ENCODE measurements at places on chromosomes 5 and 9. TPM values are rescaled to one million over a fixed set of nuclear protein-coding genes. Genes with fewer than 3 reads are reported as not detected.
A peak's percentile ranks its signal among the peaks of the same experiment; 100 is the strongest.

DNA sequence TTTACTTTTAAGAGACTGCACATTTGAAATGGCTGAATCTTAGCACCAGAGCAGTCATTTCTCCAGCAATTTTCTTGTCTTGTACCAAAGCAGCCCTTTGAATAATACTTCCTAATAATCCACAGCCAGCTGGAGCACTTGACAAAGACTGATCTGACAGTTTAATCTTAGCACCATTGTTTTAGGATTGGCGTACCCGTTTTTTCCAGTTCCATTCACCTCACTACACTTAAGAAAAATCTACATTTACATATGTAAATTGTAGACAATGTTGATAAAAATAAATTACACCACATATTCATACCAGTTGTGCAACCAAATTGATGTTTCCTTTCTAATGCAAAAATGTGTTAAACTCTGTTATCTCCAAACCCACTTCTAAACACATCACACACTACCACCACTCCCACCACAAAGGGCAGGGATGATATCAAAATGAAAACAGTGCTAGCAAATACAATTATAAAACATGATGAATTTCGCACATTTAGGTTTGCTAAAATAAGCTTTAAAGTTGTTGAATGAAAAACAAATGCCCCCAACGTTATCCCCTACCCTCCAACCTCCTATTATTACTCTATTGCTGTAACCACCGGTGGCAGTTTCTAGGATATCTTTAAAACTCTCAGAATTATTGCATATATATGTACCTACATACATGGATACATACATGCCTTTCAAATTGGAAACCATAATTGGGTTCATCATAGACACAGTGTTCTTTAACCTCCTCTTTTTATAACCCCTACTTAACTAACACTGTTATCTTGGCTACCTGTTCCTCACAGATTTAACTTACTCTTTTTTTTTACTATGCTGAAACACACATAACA lies 21.5 kb downstream of the SERINC5 start:
- DNase-seq, result no peak

- no peak for DNase-seq
Measured at GRCh38 chr5:149464796-149465489, 85.9 kb upstream of the IL17B start.

DNA sequence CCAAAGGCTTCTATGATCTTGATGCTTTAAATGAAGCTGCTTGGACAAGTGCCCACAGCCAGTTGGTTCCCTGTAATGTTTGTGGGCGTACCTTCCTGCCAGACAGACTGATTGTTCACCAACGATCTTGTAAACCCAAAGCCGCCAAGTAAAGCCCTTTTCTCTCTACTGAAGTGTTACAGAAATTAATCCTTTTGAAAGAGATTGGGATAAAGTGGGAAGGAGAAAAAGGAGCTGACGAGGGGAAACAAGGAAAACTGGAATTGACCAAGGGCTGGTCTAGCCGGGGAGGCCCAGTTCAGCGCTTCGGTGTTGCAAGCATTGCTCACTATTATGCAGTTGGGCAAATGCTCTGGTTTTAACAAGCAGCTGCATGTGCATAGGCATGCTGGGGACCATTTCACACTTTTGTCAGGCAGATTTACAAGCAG lies 53.2 kb downstream of the ZNF474 start:
- no peak for DNase-seq

GRCh38 chr5:22852807-22853660 lies at the start of gene CDH12:
Gene CDH12 (minus strand): TSS chr5:22853344.
- no peak for DNase-seq

GRCh38 chr9:84075004-84075403 lies 94.4 kb downstream of the RMI1 start:
- no peak for DNase-seq

GRCh38 chr5:3104429-3105060 lies 353.1 kb upstream of the IRX2 start:
- no peak for DNase-seq

- no peak for DNase-seq
Measured at GRCh38 chr9:128411364-128412119, 9.1 kb upstream of the CERCAM start.

DNA sequence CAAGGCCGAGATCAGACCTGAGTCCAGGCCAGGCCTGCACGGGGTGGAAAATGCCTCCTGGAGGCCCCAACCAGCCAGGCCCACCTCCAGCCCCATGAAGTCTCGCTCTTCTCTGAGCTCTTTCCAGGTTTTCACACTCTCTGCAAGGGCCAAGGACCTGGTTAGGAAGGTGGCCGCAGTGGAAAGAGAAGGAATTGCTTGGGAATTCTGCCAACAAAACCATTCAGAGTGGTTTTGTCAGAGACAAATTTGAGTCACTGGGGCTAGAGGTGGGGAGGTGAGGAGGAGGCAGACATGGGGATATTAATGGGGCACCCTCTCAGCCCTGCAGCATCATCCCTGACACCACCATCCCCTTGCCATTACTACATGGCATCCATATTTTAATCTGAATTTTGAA lies 261.0 kb downstream of the ROR2 start:
- DNase-seq, result no peak

- DNase-seq, result no peak
Measured at GRCh38 chr9:93580654-93581380, 4.4 kb downstream of the PHF2 start.

DNA sequence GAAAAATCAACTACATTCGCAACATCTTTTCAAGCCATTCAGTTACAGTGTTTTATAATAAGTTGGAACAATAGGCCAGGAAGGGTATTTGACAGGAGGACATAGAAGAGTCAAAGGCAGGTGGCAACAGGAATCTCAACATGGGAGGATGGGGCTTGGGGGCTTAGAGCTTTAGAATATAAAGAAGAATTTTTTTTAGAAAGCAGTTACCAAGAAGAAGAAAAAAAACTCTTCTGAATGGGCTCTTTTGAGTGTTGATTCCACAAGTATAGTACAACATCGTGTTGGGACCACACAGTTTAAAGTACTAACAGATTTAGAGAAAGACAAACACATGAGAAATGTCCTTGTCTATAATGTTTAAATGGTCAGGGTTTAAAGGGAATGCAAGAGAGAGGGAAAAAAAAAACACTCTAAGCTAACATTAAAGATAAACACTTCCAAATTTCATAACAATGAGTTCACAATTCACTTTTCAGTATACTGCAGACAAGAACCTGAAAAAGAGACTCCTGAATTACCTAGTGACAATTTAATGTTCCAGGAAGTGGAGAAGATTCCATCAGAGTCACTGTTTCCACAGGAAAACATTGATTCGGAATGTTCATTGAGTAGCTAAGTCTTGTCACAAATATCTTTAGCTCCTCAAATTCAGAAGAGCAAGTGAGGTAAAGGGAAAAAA lies 282.3 kb downstream of the DEPDC1B start:
- DNase-seq, result no peak

- DNase-seq, result no peak
Measured at GRCh38 chr5:173686950-173687349, 70.5 kb upstream of the BOD1 start.

DNA sequence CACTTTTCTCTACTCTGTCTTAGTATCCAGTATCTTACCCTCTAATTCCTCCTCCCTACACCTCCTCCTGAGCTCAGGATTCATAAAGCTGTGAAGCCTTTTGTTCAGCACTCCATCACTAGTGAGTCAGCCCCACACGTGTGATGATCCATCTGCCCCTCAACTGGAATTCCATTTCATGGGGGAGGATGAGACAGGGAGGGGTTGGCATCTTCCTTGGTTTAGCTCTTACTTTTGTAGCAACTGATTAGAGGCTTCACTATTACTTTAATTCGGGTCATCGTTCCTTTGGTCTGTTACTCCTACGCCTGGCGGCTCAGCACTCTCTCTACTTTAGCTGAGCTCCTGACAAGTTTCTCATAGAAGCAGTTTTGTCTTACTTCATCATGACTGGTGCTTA lies 11.8 kb downstream of the BTNL8 start:
- no peak for DNase-seq

GRCh38 chr9:129282731-129283211 lies 104.7 kb upstream of the IER5L start:
- DNase-seq, result no peak

DNA sequence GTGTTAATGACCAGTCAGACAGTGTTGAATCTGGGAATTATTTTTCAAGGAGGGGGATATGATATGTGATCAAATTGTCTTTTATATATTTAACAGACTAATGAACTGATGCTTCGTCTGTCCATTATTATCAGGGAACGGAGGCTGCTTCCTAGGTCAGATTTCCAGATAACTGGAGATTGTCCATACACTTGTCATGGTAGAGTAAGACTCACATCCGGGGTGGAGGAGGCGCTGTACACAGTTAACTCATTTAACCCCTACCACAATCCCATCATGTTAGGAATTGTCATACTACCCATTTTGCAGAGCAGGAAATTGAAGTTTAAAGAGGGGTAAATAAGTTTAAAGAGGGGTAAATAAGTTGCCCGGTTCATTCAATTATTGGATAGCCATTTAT lies 55.9 kb downstream of the ARHGAP26 start:
- DNase-seq, result no peak

DNA sequence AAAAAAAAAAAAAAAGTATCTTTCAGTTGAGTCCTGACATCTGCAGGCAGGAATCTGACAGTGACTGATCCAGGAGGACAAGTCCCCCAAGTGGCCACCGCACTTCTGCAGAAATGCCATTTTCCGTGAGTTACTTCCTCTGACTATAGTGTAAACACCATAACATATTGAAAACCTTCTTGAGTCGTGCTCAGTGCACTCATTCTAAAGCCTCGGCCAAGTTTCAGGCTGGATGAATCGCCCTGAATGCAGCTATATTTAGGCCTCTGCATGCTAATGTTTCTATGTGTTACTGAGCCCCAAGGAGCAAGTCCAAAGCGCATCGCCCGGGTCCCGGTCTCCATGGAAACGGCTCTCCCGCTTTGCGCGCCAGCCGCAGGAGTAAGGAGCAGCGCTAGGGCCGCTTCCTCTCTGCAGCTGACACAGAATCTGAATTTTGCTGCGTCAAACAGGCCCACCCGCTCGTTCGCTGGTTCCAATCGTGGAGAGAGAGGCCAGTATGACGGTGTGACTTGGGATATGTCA lies 335.4 kb downstream of the MSX2 start:
- peak; percentile 78 for DNase-seq

GRCh38 chr5:139495638-139496435 lies 13.3 kb upstream of the STING1 start:
- DNase-seq, result no peak

DNA sequence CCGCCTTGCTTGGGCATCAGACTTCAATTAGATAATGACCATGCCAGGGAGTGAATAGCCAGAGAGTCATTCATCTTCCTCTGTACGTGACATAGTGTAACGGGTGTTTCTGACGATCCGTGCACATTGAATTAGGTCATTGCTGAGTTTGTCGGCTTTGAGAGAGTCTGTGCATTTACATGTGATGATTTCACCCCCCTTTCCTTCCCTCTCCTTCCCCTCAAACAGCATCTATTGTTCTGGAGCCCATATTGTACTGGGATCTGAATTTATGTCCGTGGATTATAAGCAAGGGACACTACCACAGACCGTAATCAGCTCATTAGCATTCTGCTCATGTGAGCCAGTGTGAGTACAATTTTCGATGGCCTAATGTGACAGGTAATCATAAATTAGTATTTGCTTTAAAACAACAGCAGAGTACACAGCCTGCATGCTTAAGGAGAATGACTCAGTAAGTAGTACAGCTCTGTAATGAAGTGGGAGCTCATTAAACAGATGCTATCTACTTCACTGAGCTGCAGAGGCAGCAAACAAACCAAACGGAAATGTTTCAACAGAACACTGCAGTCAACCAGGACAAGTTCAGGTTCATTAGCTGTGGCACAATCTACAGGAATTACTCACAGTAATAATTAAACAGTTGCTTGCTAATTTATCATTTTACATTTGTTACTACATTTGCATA lies 302.1 kb downstream of the CSNK1G3 start:
- DNase-seq, result no peak

DNA sequence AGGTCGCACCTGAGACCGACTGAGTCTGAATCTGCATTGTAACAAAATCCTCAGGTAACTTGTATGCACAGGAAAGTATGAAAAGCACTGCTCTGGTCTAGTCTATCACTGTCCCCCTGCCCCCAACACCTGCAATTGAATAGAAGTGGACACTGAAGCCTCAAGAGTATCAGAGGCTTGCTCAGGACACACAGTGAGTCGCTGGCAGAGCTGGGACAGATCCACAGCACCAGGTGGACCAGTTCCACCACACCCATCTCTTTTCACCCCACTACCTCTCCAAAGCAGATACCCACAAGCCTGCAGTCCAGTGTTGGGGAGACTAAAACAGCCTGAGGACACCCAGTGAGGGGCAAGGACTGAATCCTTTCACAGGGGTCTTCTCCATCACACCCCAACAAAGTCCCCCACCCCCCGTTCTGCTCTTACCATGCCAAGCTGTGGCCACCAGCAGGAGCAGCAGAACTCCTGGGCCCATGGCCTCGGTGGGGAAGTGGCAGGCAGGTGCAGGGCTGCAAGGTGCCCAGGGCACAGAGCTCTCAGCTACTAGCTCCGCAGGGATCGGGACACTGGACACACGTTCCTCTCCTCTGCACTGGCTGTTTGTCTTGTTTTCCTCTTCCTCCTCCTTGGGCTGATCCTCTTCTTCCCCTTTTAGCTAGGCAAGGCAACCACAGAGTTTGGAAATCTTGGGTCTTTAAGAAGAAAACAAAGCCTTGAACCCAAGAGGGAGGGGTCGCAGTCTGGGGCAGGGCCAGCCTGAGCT lies at the start of gene CSF1R:
CSF1R (minus strand) TSS at position 605 of the 766 bp plus-strand sequence; CDS start at position 478, 127 bp downstream.
- peak; percentile 55 for DNase-seq

DNA sequence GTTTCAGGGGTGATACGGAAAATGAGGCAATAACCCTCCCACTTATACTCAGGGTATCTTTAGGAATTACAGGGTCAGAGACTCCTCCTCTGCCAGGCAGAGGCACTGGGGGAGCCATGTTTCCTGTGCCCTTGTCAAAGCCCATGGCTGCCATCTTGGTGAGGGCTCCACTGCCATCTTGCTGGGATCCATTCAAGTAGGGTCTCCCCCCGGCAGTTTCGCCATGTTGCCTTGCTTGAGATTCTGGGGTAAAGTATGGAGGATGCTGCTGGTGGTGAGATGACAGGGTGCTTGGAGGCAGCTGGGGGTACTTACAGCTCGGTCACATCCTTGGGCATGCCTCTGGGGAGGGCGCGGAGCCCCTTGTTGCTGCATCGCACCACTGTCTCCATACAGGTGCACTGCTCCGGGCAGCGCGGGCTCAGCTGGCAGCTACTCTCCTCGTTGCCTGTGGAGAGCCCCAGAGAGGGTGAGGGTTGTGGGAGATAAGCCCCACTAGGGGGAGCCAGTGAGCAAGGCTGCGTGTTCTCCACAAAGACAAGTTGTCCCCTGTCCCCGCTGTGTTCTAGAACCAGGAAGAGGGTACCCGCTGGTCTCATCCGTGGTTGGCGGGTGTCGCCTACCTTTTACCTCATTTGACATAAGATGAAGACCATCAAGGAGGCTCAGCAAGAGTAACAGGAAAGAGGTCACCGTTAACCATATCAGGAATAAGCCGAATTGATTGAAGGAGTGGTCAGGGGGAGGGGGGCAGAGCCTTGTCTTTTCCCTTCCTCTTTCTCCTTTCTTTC lies 169.0 kb upstream of the PANK3 start:
- no peak for DNase-seq

The MYO10 gene
- 4.8 TPM for total RNA-seq

The PRRC2B gene
- total RNA-seq, result 142 TPM

The GMCL2 gene
- total RNA-seq, result not detected

The COMMD10 gene
- 33.7 TPM for total RNA-seq

The LCN1 gene
- total RNA-seq, result not detected

The EDIL3 gene
- total RNA-seq, result 1.7 TPM

The PCDHGA6 gene
- 6.0 TPM for total RNA-seq
